CD14-positive monocyte (primary cell): ENCODE measurements at places on chromosomes 7 and 10. TPM values are rescaled to one million over a fixed set of nuclear protein-coding genes. Genes with fewer than 3 reads are reported as not detected.

Gene RARRES2
- polyA plus RNA-seq: not detected

Gene GPNMB
- polyA plus RNA-seq: 1.5 TPM

Gene LIPN
- 4.8 and 8.9 TPM in 2 replicates for polyA plus RNA-seq

Gene PTPN20
- not detected for polyA plus RNA-seq

Gene TEX47
- polyA plus RNA-seq: not detected in 2 replicates

Gene CHST15
- polyA plus RNA-seq: 87.5 TPM

Gene TBXAS1
- 298 TPM for polyA plus RNA-seq

Gene LRRC4
- polyA plus RNA-seq: 0.12 TPM

Gene C10orf53
- polyA plus RNA-seq: not detected

Gene ITPRID1
- polyA plus RNA-seq: not detected in 2 replicates

Gene ACSM6
- not detected in 2 replicates for polyA plus RNA-seq

Gene TAS2R4
- polyA plus RNA-seq: not detected

Gene TEX36
- polyA plus RNA-seq: not detected in 2 replicates

GRCh38 chr10:22244855-22245254 is 27.0 kb upstream of the EBLN1 start:
- H3K4me3 ChIP-seq: no peak overlapping the region
- H3K36me3 ChIP-seq: no peaks in the 10 kb centered on the region
- no peak for DNase-seq
- H3K27me3 ChIP-seq: no peaks in the 10 kb centered on the region
- peaks cover 3% of the 10 kb centered on the region for H3K4me1 ChIP-seq
- no peak overlapping the region for H3K27ac ChIP-seq

DNA sequence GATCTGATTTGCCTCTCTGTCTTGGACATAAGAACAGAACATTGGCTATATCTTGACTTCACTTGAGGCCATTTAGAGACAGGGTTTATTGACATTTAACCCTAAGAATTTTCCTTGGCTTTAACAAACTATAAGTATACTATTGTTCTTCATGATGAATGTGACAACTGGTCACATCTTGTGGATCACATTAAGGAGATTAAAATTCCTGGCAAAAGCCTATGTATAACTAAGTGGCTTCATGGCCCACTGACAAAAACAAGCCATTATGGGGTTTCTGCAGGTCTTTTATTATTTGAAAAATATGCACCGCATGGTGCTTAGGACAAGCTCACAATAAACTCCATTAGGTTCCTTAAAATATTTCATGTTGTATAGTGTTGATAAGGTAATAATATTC is 54.8 kb downstream of the THNSL1 start:
- H3K4me1 ChIP-seq: no peaks in the 10 kb centered on the region
- DNase-seq: no peak
- H3K27ac ChIP-seq: no peak overlapping the region
- no peaks in the 10 kb centered on the region for H3K36me3 ChIP-seq
- no peak overlapping the region for H3K4me3 ChIP-seq

DNA sequence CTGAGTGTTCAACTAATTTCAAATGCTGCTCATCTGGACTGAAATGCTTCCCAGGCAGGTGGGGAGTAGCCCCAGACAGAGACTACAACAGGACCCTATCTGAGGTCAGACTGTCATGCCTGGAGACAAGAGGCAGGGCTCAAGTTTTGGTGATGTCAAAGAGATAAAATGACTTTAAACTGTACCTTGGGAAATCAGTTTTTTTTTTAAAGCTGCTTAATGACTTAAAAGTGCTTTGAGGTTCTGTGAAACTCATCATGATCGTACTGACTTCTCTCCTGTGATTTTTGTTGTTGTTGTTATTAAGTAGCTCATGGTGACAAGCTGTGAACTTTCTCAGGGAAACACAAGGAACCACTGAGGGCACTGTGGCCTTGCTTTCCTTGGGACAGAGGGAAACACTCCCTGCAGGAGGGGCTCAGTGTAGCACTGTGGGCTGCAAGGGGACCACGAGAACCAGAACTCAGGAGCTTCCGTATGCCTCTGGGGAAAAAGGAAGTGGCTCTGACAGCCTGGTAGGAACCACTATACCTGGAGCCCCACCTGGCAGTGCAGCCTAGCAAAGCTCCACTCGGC is 9.5 kb downstream of the HIPK2 start:
- DNase-seq: peak; percentile 25
- H3K4me3 ChIP-seq: no peak overlapping the region
- no peaks in the 10 kb centered on the region for H3K27me3 ChIP-seq
- peaks cover 5% of the 10 kb centered on the region for H3K36me3 ChIP-seq
- H3K4me1 ChIP-seq: peaks cover 56% of the 10 kb centered on the region

- no peaks in the 10 kb centered on the region for H3K4me1 ChIP-seq
- H3K27me3 ChIP-seq: no peaks in the 10 kb centered on the region
- H3K36me3 ChIP-seq: no peaks in the 10 kb centered on the region
- DNase-seq: no peak
Observed at GRCh38 chr7:21704359-21704758, 161.5 kb downstream of the DNAH11 start.

- no peak overlapping the region for H3K27ac ChIP-seq
- DNase-seq: no peak
- no peak overlapping the region for H3K4me3 ChIP-seq
- H3K27me3 ChIP-seq: no peaks in the 10 kb centered on the region
Observed at GRCh38 chr7:81031243-81031642, 112.4 kb upstream of the SEMA3C start.

- no peak overlapping the region for H3K4me3 ChIP-seq
- DNase-seq: no peak
- H3K36me3 ChIP-seq: no peaks in the 10 kb centered on the region
- no peaks in the 10 kb centered on the region for H3K27me3 ChIP-seq
- H3K27ac ChIP-seq: no peak overlapping the region
Observed at GRCh38 chr10:122307669-122308416, 36.7 kb downstream of the BTBD16 start.

- H3K27ac ChIP-seq: no peak overlapping the region
- H3K27me3 ChIP-seq: no peaks in the 10 kb centered on the region
- DNase-seq: no peak
- H3K4me3 ChIP-seq: no peak overlapping the region
- no peaks in the 10 kb centered on the region for H3K4me1 ChIP-seq
Observed at GRCh38 chr10:85319826-85320225, 991.4 kb downstream of the CCSER2 start.

- H3K27ac ChIP-seq: no peak overlapping the region
- no peak for DNase-seq
- no peaks in the 10 kb centered on the region for H3K27me3 ChIP-seq
- H3K4me3 ChIP-seq: no peak overlapping the region
- H3K36me3 ChIP-seq: no peaks in the 10 kb centered on the region
- H3K4me1 ChIP-seq: no peaks in the 10 kb centered on the region
Observed at GRCh38 chr7:13115157-13115772, 427.8 kb downstream of the ARL4A start.

GRCh38 chr7:121307021-121307574 is 21.7 kb upstream of the WNT16 start:
- H3K4me1 ChIP-seq: no peaks in the 10 kb centered on the region
- no peaks in the 10 kb centered on the region for H3K27me3 ChIP-seq

DNA sequence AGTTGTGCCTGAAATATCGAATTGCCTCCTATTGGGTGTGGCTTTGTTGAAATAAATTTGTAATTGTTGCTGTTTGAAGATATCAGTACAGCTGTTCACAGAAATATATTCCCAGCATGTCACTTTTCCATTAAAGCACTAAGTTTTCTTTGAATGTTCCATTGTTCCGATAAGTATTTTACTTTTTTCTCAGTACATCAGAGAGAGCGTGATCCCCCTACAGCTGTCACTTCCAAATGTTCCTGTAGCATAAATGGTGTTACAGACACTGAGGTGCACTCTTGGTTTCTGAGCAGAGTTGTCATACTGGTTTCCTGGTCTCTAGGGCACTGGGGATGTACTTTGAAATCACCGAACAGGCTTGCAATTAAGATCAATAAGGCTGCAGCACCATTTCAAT is 189.2 kb downstream of the CCSER2 start:
- H3K27me3 ChIP-seq: no peaks in the 10 kb centered on the region
- DNase-seq: no peak
- H3K4me1 ChIP-seq: no peaks in the 10 kb centered on the region
- peaks cover 8% of the 10 kb centered on the region for H3K36me3 ChIP-seq
- H3K27ac ChIP-seq: no peak overlapping the region
- no peak overlapping the region for H3K4me3 ChIP-seq

DNA sequence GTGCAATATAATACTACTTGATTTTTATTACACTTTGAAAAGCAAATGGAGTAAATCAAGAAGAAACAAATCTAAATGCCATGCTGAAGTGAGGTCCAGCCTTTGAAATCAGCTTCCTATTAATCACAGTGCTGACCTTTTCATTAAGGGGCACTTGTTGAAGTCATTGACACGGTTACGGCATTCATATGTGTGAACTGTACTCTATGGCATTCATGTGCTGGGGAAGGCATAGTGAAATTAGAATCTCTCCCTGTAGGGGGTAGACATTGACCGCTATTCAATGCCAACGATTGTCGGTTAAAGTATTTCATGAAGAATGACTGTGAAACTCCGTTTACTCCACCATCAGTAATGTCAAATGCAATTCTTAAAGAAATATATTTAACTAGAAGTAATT is 296.1 kb upstream of the SEMA3A start:
- no peaks in the 10 kb centered on the region for H3K27me3 ChIP-seq
- H3K36me3 ChIP-seq: no peaks in the 10 kb centered on the region
- no peak overlapping the region for H3K4me3 ChIP-seq
- DNase-seq: no peak
- no peak overlapping the region for H3K27ac ChIP-seq
- H3K4me1 ChIP-seq: no peaks in the 10 kb centered on the region

DNA sequence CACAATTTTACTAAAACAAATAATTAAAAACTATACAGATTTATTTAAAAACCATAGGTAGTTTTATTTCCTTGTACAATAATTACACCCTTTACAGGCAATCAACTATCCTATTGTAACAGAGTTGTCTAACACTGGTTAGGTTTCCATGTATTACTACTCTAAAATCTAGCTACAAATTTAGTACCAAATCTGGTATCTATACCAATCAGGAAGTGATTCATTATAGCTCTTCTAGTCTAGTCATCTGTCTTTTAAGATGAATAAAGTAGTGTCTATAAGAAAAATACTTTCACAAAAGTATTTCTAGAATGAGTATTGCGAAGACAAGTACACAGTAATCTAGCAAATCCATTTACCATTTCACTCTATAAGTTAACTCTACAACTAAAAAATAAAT is 16.9 kb downstream of the ZNF800 start:
- H3K36me3 ChIP-seq: peaks cover 62% of the 10 kb centered on the region
- no peak overlapping the region for H3K4me3 ChIP-seq
- no peaks in the 10 kb centered on the region for H3K4me1 ChIP-seq
- DNase-seq: no peak
- no peaks in the 10 kb centered on the region for H3K27me3 ChIP-seq

GRCh38 chr7:151468217-151469018 is 28.5 kb upstream of the CRYGN start:
- no peak for DNase-seq
- H3K4me1 ChIP-seq: no peaks in the 10 kb centered on the region
- peaks cover 68% of the 10 kb centered on the region for H3K36me3 ChIP-seq
- no peak overlapping the region for H3K27ac ChIP-seq
- no peak overlapping the region for H3K4me3 ChIP-seq
- H3K27me3 ChIP-seq: no peaks in the 10 kb centered on the region

DNA sequence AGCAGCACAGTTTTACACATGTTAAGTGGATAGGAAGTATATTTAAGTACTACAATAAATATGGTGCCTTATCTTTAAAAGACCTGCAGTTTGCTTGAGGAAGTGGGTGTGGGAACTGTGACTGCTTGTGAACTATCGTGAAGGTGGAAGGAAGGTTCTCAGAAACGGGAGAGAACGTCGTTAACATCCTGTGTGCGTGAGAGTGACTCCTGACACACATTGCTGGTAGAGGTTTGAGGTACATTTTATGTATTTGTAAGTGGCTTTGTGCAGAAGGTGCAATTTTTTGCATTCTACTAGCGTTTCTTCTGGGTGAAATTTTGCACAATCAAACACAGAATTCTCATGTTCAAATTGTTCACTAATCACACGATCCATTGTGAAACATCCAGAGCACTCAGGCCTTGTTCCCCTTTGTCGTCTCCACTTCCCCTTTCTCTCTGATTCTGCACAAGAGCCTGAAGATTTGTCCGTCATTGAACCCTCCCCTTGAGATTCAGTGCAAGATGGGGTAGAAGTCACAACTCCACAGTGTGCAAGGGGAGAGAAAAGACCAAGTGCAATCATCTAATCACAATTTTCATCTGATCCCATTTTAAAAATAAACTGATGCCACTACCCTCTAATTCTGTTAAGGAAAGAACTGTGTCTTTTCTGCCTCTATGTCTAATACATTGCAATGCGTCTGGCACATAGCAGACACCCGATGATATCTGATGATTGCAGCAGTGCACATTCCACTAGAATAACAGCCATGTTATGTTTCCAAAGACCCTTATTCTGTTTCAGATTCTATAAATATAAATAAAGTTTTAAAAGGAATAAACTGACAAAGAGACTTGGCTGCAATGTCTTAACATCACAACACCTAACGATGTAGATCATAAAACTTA is 279.9 kb downstream of the NEBL start:
- DNase-seq: peak; percentile 79
- peak overlapping the region; percentile 46 for H3K27ac ChIP-seq
- H3K4me1 ChIP-seq: peaks cover 21% of the 10 kb centered on the region
- no peaks in the 10 kb centered on the region for H3K27me3 ChIP-seq
- peak overlapping the region; percentile 81 for H3K4me3 ChIP-seq

DNA sequence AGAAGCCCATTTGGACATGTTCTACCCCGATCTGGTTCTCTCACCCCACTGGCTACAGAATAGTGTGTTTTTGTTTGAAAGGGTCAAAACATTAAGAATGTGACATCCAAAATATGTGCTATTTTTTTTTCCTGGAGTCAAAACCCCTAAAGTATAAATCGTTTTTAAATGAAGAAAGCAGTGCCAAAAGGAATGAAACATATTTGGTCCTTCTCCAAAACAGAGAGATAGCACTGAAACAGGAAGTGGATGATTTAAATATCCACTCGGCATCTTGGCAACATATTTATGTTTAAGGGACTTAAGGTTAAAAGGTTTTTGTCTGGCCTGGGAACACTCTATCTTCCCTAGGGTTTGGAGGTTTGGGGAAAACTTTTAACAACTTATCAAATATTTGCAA is 32.3 kb downstream of the CALD1 start:
- H3K27me3 ChIP-seq: no peaks in the 10 kb centered on the region
- no peaks in the 10 kb centered on the region for H3K36me3 ChIP-seq
- H3K27ac ChIP-seq: no peak overlapping the region
- no peaks in the 10 kb centered on the region for H3K4me1 ChIP-seq
- H3K4me3 ChIP-seq: no peak overlapping the region
- DNase-seq: no peak

DNA sequence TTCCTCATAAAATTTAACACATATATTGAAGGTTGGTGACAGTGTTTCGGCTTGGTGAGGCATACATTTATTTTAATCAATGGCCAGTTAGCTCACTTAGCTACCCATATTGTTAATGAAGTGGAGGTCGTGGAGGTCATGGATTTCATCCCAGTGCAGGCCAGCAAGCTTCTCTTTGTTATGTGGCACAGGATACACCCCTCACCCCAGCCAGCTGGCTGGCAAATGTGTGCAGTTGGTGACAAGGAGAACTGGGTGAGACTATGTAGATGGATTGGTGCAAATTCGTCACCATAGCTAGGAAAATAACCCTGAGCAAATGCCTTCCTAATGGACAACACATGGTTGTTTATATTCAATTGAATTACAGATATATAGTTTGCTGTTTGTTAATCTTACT is 50.5 kb upstream of the FOXP2 start:
- H3K27me3 ChIP-seq: no peaks in the 10 kb centered on the region
- no peak overlapping the region for H3K27ac ChIP-seq
- no peak overlapping the region for H3K4me3 ChIP-seq
- no peaks in the 10 kb centered on the region for H3K4me1 ChIP-seq
- H3K36me3 ChIP-seq: no peaks in the 10 kb centered on the region

GRCh38 chr7:1541431-1542162 is 11.1 kb downstream of the MAFK start:
- no peak overlapping the region for H3K27ac ChIP-seq
- no peaks in the 10 kb centered on the region for H3K4me1 ChIP-seq
